ENCODE measurements at places on chromosomes 2 and 18. TPM values are rescaled to one million over a fixed set of nuclear protein-coding genes. Genes with fewer than 3 reads are reported as not detected.

- DNase-seq, result no peak
Observed at GRCh38 chr2:150859877-150860276, 372.4 kb upstream of the RND3 start.

GRCh38 chr2:109001201-109001600, 12.2 kb upstream of the EDAR start:
- no peak for DNase-seq

SIGLEC15 gene
- not detected for total RNA-seq

DNA sequence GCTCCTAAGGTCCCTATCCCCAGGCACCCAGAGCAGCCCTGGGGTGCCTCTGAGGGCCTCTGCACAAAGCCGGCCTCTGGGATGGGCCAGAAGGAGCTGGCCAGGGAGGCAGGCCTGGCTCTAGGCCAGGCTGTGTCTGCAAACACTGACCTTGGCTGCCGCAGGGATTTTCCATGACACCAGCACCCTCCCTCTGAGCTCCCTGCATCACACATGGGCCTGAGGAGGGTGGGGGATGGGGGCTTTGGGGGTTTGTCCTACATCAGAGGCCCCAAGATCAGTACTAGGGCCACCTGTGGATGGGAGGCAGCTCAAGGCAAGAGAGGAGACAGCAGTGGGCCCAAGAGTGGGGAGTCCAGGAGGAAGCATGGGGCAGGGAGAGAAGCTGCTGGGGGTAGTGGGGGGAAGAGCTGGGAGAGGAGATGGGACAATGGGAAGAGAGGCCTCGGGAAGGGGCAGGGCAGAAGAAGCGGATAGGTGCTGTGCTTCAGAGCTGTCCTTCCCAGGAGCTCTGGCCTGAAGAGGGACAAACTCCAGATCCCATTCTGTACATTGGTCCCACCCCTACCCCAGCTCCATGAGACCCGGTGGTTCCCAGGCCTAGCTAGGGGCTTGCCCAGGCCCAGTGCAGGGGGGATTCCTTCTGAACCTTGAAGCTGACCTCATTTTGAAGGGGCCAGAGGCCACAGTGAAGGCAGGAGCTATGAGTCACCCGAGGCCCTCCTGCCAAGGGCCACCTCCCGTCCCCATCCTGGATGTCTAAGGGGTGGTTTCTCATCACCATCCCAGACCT, 28.0 kb downstream of the KCNK3 start:
- no peak for DNase-seq

- no peak for DNase-seq
Observed at GRCh38 chr2:148298196-148298595, 277.3 kb downstream of the MBD5 start.

All from neural crest cell (in vitro differentiated cells).